ENCODE measurements at places on chromosomes 7 and 10.

- DNase-seq, result no peak
These were observed 654.9 kb downstream of the KCNMA1 start for GRCh38 chr10:76982671-76983070.

- no peak for DNase-seq
These were observed 165.5 kb upstream of the TARP start for GRCh38 chr7:38438970-38439369.

DNA sequence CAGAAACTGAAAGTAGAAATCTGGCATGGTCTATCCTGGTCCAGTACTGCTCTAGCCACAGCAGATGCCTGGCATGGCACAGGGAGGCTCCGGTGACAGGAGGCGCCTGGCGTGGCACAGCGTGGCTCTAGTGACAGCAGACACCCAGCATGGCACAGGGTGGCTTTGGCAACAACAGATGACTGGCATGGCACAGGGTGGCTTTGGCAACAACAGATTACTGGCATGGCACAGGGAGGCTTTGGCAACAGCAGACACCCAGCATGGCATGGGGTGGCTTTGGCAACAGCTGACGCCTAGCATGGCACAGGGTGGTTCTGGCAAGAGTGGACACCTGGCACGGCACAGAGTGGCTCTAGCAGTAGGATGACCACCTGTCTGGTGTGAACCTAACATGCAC, 480.5 kb upstream of the FOXK1 start:
- DNase-seq, result no peak

DNA sequence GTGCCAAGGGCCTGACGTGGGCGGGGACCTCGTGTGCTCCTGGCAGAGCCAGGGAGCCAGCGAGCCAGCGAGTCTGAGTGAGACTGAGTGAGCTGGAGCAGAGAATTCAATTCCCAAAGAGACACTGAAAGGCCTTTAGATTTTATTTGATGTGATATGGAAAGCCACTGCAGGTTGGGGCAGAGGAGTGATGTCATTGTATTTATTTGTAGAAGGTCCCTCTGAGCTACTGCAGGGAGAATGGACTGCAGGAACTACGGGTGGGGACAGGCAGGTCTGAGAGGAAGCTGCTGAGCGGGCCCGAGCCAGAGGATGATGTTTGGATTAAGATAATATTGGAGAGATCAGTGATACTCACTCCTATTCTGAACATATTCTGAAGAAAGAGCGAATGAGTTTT, 445.8 kb upstream of the ANKRD30A start:
- DNase-seq, result no peak

GRCh38 chr10:36647540-36647939, 477.9 kb upstream of the ANKRD30A start:
- DNase-seq, result no peak

All from HuH-7 (cell line).